ENCODE measurements at places on chromosomes 16 and 17.

GRCh38 chr17:35046740-35047283, 16.7 kb downstream of the RFFL start:
- no peak for DNase-seq

DNA sequence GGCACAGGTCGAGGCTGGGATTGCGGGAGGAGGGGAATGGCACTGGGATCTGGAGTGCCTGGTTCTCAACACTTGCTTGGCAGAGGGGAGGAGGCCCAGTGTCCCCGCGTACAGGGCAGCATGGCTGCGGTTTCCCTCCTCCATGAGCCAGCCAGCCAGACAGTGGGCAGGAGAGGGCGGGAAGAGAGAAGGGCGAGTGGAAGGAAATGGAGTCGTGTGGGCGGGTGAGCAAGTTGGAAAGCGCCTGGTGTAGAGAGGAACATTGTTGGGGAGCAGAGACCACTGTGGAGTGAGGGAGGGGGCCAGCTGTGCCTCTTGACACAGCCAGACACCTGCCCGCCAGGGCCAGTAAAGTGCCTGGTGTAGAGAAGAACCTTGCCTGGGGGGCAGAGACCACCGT, 130.5 kb downstream of the OR1D5 start:
- DNase-seq, result no peak

DNA sequence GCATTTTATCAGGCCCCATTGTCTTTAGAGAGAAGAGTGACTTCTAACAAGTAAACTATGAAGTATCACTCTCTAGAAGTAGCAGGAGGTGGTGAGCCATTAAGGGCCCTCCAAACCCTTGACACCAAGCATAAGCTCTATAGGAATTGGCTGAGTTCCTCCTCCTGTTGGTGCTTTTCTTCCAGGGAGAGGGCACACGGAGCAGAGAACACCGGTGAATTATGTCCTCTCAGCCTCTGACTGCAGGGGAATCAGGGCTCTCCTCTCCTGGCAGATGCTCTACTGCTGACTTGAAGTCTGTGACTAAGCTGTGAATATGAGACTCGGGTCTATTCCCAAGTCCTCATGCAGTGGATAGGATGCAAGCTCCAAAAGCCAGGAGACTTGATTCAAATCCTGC, 32.3 kb downstream of the CHD9 start:
- DNase-seq, result no peak

DNA sequence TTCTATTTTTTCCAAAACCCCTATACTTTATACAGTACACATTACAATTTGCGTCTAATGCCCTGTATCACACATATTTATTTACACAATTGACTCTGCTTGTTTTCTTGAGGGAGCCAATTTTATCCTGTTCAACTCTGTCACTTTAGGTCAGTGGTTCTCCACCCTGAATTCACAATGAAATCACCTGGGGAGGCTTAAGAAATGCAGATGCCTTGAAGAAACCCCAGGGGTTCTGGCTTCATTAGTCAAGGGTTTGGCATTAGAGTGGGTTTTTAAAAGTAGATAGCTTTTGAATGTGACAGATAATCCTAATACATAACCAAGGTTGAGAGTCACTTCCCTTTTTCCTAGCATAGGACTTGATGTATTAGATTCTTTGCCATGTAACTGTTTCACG, 398.6 kb upstream of the ERCC4 start:
- DNase-seq, result peak; percentile 25

GRCh38 chr17:80970044-80970761, 21.4 kb upstream of the CHMP6 start:
- DNase-seq, result no peak

GRCh38 chr16:88468275-88469129, 15.4 kb downstream of the ZFPM1 start:
- DNase-seq, result peak; percentile 73

DNA sequence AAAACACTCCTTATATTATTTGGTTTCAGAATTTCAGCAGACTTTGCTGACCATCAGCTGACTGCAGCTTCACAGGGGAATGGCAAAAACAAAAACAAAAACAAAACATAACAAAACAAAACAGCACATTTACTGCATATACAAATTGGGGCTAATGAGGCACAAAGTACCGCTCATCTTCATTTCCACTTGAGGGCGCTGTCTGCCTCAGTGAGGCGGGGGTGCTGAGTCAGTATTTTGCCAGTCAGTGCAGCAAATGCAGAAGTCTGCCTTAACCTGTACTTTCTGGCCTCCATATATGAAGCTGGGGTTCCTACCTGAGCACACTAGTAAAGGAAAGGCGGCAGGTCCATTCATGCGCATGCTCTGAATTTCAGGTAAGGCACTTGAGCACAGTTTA, 13.5 kb upstream of the DYNLRB2 start:
- no peak for DNase-seq

DNA sequence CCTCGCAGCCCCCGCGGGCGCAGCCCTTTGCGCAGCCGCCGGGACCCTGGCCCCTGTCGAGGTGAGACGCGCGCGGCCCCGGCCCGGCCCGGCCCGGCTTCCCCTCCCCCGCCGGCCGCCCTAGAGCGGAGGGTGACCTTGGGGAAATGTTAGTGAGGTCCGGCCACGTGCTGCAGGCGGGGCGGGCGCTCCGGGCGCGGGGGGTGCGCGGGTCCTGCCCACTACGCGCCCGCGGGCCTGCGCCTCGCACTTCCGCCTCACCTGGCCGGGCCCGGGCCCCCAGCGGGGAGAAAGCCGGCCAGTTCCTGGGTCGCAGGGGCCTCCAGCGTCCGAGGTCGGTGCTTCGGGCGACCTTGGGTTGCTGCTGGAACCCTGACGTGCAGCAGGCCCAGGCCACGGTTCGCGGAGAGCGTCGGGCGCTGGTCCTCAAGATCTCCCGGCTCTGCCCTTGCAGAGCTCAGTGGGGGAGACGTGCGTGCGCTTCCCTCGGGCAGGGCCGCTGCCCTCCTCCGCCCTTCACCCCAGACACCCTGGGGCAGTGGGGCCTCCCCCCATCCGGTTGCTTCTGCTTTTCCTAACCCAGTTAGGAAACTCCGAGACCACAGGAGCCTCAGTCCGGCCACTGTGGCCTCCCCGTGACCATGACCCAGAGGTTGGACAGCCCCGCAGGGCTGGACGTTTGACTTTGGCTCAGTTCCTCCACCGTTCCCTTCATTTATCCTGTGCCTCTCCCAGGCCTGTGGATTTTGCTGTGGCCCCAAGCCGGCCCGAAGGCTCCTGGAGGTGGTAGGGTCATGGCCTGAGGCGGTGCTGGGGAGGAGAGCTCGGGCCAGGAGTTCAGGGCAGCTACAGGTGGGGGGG, 791 bp downstream of the MCRIP2 start:
- no peak for DNase-seq

GRCh38 chr16:7239547-7239946, 93.1 kb upstream of the RBFOX1 start:
- DNase-seq, result no peak
